ENCODE measurements at places on chromosomes 3 and 15.

- DNase-seq, result peak; percentile 27
Measured at GRCh38 chr15:84955089-84955848, 26.4 kb upstream of the PDE8A start.

- no peak for DNase-seq
Measured at GRCh38 chr3:9153904-9154619, 95.4 kb downstream of the SRGAP3 start.

DNA sequence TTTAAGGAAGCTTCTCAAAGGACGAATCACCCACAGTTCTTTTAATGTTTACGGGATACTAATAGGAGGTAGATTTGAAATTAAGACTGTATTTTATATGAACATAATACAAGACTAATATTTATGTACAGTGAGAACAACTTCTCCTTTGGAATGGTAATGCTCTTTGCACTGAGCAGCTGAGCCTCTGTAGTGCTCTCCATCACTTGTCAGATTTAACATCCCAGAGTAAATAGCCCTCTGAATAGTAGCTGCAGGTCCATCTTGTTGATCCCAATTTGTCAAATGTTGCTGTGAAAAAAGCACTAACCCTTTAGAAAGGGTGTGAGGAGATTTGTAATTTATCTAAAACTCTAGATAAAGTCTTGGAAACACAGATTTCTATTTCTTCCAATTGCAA lies 351.4 kb upstream of the KCNMB2 start:
- no peak for DNase-seq

GRCh38 chr3:24416224-24416623 lies 78.4 kb downstream of the THRB start:
- no peak for DNase-seq

DNA sequence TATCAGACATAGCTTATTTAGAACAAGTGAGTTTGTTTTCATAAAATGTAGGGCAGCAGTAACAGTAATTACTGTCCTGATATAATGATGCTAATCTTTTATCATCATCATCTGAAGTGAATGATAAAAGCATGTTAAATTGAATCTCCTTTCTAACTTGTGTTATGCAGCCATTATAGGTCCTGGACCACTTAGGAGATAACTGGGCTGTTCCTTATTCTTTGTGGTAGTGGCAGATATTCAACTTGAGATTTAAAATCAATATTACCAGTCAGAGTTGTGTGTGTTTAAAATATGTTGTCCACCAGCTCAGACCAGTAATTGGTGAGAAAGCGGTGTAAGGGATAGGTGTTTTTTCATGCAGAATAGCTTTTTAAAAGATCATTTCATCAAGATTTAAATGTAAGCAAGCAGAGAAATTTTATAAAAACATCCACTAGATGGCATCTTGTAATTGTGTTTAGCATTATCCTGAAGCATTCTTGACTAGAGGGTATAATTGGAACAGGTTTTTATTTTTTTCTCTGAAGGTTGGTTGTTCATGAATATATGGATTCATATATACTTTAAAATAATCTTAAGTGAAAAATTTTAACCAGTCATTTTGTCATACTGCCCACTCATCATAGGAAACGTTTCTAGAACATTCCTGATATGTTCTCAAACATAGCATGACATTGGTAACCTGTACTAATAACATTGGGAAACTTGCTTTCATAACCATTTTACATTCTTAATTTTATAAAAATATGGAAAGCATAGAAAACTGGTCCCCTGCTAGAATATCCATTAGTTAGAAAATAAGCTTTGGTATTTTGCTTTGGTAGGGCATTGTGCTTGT lies 153.9 kb downstream of the BBX start:
- DNase-seq, result no peak

GRCh38 chr3:178508443-178508825 lies 27.8 kb upstream of the KCNMB2 start:
- DNase-seq, result no peak

DNA sequence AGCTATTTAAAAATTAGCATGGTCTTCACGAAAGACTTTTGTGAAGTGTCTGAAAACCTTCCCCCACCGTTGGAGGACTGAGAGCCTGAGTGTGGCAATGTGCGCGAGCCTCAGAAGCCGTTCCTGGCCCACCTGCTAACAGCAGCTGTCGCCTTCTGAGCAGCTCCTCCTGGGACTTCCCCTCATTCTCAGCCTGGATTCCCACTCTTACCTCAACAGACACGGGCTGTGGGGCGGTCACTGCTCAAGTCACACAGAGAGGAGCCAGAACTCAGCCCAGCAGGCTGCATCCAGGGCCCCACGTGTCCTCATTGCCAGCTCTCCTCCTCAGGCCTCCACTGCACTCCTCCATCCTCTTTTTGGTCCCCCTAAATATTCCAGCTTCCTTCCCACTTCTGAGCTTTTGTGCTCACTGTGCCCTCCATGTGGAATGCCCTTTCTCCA lies 7.8 kb downstream of the DNASE1L3 start:
- DNase-seq, result no peak

GRCh38 chr15:100729461-100729860 lies 127.1 kb downstream of the ASB7 start:
- no peak for DNase-seq

DNA sequence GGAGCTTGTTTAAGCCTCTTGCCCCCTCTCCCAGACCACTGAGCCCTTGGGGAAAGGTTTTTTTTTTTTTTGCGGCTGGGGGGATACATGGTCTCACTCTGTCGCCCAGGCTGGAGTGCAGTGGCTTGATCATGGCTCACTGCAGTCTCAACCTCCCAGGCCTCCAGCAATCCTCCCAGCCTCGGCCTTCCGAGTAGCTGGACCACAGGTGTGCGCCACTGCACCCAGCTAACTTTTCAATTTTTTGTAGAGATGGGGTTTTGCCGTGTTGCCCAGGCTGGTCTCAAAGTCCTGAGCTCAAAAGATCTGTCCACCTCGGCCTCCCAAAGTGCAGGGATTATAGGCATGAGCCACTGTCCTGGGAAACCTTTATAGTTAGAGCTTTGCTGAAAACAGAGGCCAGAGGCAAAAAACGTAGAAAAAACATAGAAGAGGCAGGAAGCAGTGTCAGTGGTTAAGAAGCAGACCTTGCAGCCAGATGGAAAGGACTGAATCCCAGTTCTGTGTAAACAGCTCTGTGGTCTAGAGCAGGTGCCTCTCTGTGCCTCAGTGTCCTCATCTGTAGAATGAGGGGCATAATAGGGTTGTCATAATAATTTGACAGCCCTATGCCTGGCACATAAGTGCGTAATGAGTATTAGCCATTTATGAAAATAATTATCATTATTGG lies 33.1 kb downstream of the CMTM7 start:
- DNase-seq, result no peak

DNA sequence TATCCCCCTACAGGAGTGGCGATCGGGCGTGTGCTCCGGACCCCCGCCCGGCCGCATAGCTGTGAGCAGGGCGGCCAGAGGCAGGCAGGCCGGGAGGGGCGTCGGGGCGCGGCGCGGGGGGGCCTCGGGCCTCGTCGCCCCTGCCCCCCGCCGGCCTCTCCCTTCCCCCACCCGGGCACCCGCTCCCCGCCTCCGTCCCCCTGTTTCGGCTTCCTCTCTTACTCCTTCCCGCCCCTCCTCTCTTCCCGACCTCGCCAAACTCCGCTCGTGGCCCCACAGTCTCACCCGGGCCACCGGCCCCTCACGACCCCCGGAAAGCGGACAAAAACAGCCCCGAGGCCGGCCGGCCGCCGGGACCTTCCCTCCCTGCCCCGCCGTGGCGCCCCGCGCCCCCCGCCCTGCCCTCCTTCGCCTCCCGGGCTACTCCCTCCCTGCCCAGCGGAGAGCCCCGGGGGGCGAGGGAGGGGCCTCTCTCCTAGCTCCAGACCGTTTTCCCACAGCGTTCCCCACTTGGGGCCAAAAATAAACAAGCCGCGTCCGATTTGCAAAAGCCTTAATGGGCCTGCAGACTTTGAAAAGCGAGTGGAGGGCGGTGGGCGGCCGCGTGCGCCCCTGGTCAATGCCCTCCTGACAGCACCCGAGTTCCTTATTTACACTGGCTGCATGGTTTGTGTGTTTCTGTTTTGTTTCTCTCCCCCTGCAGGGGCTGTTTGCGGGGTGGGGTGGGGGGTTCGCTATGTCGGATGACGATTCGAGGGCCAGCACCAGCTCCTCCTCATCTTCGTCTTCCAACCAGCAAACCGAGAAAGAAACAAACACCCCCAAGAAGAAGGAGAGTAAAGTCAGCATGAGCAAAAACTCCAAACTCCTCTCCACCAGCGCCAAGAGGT lies 1.0 kb downstream of the UBE2E1 start:
- no peak for DNase-seq

GRCh38 chr15:85150130-85150480 lies 168.4 kb downstream of the PDE8A start:
- DNase-seq, result no peak

- DNase-seq, result no peak
Measured at GRCh38 chr3:32508711-32509110, 6.1 kb upstream of the CMTM6 start.

GRCh38 chr3:109995377-109995776 lies 658.0 kb upstream of the DPPA4 start:
- DNase-seq, result no peak

DNA sequence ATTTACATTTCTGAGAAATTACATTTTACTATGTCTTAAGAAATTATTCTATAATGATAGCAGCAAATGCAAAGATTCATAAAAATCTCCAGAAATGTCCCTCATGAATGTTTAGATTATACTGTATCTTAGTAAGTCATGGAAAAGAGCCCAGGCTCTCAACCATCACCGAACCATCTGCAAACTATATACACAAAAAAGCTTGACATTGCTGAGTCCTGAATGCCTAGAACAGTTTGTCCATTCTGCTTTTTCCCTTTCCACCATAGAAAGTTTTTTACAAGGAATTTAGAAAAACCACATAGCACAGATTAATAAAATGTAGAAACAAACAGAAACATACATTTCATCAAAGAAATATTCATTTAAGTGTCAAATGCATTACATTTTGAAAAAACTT lies 83.6 kb downstream of the MYO9A start:
- DNase-seq, result no peak

- DNase-seq, result no peak
Measured at GRCh38 chr3:119538772-119539171, 20.6 kb downstream of the CD80 start.

DNA sequence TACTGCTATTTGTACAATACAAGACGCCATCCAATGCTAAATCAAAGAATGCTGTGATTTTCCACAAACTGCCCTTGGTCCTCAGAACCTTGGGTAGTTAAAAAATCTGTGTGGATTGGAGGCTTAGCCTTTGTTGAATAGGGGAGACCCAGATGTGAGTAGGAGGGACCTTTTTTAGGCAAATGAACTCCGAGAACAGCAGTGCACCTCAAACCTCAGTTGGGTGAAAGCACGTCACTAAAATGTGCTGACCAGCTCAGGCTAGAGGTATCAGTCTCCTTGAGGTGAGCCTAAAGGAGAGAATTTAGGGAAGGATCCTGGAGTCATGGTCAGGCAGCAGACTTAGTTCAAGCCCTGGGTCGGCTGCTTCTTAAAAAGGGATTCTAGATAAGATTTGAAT lies 200.7 kb downstream of the SOX2 start:
- no peak for DNase-seq

DNA sequence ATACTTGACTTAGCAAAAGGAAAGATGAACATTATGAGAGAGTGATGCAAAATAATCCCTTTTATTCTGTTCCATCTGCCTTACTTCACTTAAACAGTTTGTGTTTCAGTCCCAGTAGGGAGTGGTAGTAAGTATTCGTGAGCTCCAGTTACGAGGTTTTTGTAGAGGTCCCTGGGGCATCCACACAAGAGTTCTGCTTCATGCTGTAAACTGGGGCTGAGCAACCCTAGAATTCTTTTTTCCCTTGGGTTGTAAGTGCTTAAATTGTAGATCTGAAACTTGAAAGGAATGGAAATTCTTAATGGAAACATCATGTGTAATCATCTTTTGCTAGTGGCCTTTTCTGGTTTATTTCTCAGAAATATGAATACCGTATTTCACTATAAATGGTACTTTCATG lies 79.5 kb downstream of the SEMA6D start:
- no peak for DNase-seq

GRCh38 chr15:57387564-57388076 lies 11.3 kb downstream of the CGNL1 start:
- no peak for DNase-seq

- no peak for DNase-seq
Measured at GRCh38 chr3:177777699-177778098, 580.4 kb upstream of the TBL1XR1 start.

DNA sequence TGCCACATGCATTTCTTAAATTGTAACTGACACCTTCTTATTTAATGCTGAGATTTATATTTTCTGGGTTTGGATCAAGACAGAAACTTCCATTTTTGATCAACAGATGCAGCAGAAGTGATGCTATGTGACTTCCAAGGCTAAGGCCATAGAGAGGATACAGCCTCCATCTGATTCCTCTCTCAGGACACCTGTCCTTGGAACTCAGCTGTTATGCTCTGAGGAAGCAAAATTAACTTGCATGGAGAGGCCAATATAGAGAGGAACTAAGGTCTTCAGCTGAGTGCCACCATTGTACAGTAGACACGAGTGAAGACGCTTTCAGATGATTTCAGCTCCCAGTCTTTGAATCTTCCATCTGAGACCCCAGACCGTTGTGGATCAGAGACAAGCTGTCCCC lies 296.9 kb upstream of the TBL1XR1 start:
- DNase-seq, result no peak

DNA sequence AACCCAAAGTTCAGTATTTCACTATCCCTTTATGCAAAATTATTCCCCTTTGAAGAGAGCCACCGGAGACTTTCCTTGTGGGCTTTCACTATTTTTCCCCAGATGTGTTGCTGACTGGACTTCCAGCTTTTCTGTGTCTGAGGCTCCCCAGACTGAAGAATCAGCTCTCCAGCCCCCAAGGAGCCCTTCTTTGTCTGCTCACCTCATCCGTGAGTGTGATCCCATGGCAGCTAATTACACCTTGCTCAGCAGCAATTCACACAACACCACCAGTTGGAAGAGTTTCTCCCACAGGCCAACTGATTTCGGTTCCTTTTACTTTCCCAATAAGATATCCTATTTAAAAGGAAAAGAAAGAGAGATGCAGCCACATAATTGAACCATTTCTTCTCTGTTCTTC lies 249.5 kb upstream of the TRIM42 start:
- DNase-seq, result no peak

DNA sequence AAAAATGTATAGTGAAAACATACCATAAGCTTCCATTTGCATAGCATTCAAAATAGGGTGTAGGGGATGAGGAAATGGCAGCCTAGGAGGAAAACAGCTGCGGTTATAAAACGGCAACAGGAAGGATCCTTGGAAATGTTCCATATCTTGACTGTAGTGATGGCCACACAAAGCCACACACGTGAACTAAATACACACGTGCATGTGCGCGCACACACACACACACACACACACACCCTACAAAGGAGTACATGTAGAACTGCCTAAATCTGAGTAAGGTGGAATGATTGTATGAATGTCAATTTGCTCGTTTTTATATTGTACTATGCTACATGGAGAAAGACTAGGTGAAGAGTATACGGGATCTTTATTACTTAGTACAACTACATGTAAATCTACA lies 3.9 kb upstream of the IREB2 start:
- no peak for DNase-seq

GRCh38 chr15:76865548-76865991 lies 39.6 kb downstream of the SCAPER start:
- DNase-seq, result no peak

Data from activated T-cell treated with anti-CD3 and anti-CD28 coated beads for 1 hour (primary cell).